ENCODE measurements at places on chromosomes 1 and 21.
A peak's percentile ranks its signal among the peaks of the same experiment; 100 is the strongest.

- DNase-seq: no peak
Measured at GRCh38 chr1:1241588-1242219, 4.8 kb downstream of the C1QTNF12 start.

DNA sequence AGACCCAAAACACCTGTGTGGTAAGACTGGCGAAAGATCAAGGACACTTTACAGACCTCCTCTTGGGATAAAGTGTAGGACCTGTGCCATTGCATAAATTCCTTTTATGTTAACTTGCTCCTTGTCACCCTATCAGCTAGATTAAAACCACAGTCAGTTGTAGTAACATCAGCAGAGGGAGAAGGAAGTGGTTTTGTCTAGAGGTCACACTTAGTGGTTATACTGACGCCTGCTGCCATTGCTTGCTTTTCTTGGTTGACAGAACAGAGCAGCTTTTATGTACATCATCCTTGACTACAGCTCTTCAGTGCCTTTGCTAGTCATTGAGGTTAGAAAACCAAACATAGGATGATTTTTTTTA is 101.4 kb downstream of the PBX1 start:
- DNase-seq: peak; percentile 86

DNA sequence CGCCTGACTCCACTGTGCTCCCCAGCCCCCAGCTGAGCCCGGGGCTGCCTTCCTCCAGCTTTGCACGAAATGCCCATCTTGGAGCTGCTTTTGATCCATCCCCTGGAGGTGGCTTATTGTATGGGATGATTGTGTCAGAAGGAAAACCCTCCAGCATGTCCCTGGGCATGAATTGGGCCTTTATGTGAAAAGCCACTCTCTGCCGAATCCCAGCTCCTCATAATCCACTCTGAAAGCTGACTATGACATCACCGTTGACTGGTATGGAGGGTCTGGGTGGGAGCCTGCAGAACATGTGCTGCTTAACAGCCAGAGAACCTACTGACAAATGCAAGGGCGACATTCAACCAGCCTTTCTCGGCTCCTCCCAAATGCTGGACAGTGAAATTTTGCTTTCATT is 74.6 kb downstream of the NENF start:
- no peak for DNase-seq

- peak; percentile 67 for DNase-seq
Measured at GRCh38 chr21:27423906-27424595, 457.2 kb upstream of the ADAMTS5 start.

DNA sequence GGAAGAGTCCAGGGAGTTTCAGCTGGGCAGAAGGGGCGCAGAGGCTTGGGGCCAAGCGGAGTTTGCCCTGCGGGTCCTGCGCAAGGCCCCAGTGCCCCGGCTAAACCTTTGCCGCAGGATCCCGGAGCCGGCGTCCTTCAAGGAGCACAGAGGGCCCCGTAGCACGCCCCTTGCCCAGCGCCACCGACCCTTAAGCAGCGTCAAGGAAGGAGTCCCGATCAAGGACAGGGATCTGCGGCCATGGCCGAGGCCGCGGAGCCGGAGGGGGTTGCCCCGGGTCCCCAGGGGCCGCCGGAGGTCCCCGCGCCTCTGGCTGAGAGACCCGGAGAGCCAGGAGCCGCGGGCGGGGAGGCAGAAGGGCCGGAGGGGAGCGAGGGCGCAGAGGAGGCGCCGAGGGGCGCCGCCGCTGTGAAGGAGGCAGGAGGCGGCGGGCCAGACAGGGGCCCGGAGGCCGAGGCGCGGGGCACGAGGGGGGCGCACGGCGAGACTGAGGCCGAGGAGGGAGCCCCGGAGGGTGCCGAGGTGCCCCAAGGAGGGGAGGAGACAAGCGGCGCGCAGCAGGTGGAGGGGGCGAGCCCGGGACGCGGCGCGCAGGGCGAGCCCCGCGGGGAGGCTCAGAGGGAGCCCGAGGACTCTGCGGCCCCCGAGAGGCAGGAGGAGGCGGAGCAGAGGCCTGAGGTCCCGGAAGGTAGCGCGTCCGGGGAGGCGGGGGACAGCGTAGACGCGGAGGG is 520 bp downstream of the CLIC6 start:
- DNase-seq: no peak

- no peak for DNase-seq
Measured at GRCh38 chr1:235240960-235241359, 79.9 kb upstream of the RBM34 start.

DNA sequence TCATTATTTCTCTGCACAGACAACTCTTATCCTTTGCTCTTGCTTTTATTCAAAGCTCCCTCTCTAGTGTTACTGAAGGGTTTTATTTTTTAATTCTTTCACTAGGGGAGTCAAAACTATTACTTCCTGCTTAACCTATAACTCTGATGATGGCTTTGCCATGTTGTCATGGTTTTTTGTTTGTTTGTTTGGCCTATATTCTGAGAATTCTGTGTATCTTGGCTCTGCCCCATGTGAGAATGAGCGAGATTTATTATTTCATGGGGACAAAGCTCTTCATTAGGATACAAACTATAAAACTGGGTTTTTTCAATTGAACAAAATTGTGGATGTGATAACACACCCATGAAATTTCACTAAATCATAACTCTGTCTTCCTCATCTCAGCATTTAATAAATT is 190.5 kb upstream of the C1orf105 start:
- no peak for DNase-seq

GRCh38 chr1:81558291-81559076 is 242.2 kb upstream of the ADGRL2 start:
- DNase-seq: peak; percentile 22

DNA sequence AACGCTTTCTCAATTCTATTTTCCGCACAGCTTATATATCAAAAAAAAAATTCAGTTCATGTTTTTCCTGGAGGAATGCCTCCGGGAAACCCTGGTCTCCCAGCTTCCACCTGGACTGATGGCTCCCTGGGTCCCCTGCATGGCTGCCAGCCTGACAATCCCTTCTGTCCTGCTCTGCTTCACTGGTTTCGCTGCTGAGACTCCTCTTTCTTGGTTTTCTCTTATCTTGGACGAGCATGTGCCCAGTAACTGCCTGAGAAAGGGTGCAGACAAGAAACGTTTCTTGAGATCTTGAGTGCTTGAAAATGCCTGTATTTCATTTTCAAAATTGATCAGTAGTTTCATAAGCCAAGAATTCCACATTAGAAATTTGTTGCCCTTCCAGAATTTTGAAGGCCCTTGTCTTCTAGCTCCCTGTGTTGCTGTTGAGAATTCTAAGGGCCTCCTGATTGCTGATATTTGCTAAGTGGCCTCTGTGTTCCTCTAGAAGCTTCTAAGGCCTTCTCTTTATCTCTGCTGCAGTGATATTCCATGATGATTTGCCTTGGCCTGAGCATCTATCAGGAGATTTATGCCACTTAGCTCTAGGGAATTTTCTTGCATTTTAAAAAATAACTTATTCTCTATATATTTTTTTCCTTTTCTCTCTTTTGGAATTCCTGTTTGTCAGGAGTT is 44.7 kb downstream of the ETS2 start:
- no peak for DNase-seq

DNA sequence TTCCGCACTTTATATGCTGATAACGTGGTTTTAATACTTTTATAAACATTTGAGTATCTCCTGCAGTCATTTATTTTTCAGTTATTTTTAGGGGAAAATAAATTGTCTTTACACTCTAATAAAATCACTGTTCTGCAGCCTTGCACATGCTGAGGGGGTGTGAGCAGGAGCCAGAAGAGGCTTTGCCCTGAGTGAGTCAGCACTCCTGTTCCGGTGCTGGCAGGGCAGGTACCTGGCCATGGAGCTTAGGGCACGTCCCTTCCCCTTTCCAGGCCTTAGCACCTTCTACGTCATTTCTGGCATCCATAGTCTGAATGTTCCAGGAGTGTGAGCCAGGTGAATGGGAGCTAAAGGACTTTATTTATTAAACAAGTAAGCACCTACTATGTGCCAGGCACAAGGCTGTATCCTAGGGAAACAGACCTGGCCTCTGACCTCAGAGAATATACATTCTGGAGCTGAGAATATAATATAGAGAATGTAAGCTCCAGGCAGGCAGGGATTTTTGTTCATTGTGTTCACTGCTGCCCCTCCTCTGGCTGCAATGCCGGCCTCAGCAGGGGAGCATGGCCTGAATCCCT is 402.9 kb downstream of the PTPRU start:
- no peak for DNase-seq

GRCh38 chr1:215523906-215524305 is 43.2 kb upstream of the KCTD3 start:
- DNase-seq: no peak

GRCh38 chr1:182990413-182991144 is 32.6 kb upstream of the LAMC1 start:
- DNase-seq: peak; percentile 49

- DNase-seq: no peak
Measured at GRCh38 chr1:52653207-52653849, 20.4 kb downstream of the SHISAL2A start.

- no peak for DNase-seq
Measured at GRCh38 chr1:229563241-229563640, 4.7 kb upstream of the ABCB10 start.

- DNase-seq: no peak
Measured at GRCh38 chr1:244585867-244586266, 67.1 kb upstream of the DESI2 start.

- no peak for DNase-seq
Measured at GRCh38 chr1:209010475-209011230, 572.9 kb upstream of the CAMK1G start.

GRCh38 chr1:23509896-23510295 is 21.1 kb downstream of the E2F2 start:
- DNase-seq: no peak

- no peak for DNase-seq
Measured at GRCh38 chr1:187648091-187648490, 819.3 kb downstream of the PLA2G4A start.

- peak; percentile 66 for DNase-seq
Measured at GRCh38 chr21:41247561-41248545, 68.7 kb upstream of the FAM3B start.

DNA sequence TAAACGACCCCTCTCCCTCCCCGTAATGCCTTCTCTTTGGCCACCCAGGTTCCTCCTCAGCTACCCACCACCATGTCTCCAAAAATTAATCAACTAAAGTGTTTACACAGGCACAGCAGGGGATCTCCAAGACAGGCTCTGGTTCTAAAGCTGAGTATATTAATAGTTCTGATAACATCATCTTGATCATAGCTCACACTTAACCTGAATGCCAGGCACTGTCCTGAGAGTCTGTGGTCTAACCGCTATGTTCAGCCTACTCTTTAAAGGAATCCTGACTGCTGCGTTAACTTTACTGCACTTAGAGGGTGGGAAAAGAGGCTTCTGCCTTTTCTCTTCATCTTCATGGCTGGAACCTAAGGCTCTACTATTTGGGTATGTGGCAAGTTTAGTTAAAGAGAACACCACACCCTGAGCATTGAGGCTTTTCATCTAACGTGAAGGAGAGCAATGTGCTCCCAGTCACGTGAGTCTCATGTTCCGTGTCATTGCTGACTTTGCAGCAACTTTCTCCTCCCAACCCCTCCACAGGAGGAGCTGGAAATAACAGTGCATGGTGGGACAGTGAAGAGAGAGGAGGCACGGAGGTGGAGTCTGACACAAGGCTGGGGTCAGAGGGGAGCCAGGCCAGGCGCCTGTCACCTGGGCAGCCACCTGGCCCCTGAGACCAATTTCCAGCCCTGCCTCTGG is 86.4 kb downstream of the FAM78B start:
- DNase-seq: no peak

DNA sequence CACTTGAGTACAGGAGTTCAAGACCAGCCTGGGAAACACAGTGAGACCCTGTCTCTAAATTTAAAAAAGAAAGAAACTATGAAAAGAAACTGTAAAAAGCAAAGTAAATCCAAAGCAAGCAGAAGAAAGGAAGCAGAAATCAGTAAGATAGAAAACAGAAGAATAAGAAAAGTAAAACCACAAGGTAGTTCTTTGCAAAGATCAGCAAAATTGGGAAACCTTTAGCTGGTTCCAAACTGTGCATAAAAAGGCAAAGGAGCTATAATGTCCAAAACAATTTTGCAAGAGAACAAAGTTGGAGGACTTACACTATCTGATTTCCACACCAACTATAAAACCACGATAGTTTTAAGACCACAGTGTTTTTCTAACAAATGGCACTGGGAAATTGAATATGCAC is 218.8 kb downstream of the RPS6KC1 start:
- DNase-seq: no peak

DNA sequence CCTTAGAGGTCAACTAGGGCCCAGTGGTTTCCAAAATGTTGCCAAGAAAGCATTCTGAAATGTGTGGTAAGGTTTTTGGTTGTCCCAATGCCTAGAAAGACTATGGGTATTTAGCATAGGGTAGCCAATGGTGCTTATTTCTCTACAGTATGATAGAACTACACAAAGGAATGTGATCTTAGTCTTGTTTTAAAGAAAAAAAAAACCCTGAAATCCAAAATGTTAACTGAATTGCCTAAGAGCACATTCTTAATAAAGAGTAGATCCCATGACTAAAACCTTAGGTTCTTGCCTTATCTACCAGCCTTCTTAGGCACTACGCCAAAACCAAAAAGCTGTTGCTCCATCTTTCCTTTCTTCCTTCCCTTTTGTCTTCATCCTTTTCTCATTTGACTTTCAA is 428.2 kb downstream of the MRPL39 start:
- DNase-seq: no peak

- DNase-seq: no peak
Measured at GRCh38 chr1:226611301-226611700, 62.7 kb downstream of the STUM start.

DNA sequence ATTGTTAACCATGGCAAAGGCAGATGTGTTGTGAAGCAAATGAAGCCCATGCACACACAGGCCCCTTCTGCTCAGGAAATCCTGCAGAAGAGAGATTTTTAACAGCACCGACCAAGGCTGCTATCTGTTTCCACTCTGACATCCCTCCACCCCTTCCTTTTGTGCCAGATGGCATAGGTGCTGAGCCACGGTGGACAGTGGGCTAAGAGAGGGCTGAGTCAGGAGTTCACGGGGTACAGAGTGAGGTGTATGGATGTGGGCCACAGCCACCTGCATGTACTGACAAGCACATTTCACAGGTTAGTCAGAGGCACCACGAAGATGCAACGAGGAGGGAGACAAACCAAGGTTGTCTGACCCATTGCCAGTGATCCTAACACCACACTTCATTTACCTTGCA is 9.5 kb downstream of the RSPH1 start:
- no peak for DNase-seq

DNA sequence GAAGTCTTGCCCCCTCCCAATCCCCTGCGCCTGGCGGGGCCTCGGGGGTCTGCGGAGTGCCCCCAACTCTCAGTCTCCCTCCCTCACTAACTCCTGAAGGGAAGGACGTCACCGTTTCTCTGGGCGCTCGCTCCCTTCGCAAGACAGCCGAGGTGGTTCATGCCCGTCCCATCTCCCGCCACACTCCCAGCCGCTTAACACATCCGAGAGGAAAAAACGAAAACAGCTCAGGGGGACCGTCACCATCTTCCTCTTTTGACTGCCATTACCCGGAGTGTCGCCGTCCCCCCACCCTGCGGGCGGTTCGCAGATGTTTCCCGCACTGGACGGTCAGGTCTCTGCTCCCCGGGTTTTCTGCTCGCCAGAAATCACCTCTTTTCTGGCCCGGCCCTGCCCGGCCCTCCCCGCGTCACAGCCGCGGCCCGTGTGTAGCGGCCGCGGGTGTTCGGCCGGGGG is 532 bp downstream of the ERO1B start:
- DNase-seq: peak; percentile 3

- no peak for DNase-seq
Measured at GRCh38 chr1:230865062-230865817, 3.1 kb downstream of the C1orf198 start.

GRCh38 chr1:154837672-154838171 is 32.4 kb downstream of the KCNN3 start:
- DNase-seq: no peak

- DNase-seq: no peak
Measured at GRCh38 chr1:27377760-27378495, 3.3 kb upstream of the FCN3 start.

All from brain microvascular endothelial cell (primary cell).